HTR-8/SVneo (cell line): ENCODE measurements at places on chromosomes 12 and 14.

- no peak for DNase-seq
These were observed 225.0 kb upstream of the DDHD1 start for GRCh38 chr14:53378142-53378541.

- no peak for DNase-seq
These were observed 113.4 kb upstream of the RESF1 start for GRCh38 chr12:31845613-31846322.

- no peak for DNase-seq
These were observed 38.9 kb downstream of the FOXN3 start for GRCh38 chr14:89378119-89378518.

- peak; percentile 32 for DNase-seq
These were observed 1044.3 kb downstream of the FLRT2 start for GRCh38 chr14:86574051-86574777.

DNA sequence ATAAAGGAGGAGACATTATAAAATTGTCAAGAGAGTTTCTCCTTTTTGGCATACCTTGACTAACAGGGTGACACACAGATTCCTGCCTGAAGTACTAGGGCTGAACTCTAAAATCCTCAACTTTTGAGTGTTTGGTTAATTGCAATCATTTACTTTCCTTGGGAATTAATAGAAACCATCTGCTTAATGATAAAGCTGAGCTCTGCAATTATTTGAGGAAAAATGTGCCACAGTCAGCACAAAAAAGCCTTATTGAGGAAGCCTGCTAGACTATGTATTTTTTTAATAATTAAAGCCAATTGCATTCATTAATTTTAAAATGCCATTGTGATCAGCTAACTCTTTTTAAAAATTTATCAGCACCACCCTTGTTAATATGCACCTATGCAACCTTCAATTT lies 38.7 kb downstream of the PRICKLE1 start:
- no peak for DNase-seq

GRCh38 chr12:103247531-103247930 lies 248.2 kb downstream of the C12orf42 start:
- no peak for DNase-seq

DNA sequence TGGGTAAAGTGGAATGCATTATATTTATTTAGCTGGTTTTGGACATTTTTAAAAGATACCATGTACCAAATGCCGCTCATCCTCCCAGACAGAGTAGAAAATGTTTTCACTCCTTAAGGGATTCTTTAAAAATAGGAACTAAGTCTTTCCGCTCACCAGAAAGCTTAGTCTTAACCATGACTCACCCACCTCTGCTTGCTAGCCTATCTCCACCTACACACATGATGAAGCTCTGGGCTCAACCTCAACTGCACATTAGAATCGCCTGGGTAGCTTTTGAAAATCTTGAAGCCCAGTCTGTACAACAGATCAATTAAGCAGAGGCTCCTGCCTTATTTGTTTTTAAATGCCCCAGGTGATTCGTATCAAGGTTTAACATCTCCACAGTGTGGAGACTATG lies 260.5 kb downstream of the NEDD1 start:
- no peak for DNase-seq

DNA sequence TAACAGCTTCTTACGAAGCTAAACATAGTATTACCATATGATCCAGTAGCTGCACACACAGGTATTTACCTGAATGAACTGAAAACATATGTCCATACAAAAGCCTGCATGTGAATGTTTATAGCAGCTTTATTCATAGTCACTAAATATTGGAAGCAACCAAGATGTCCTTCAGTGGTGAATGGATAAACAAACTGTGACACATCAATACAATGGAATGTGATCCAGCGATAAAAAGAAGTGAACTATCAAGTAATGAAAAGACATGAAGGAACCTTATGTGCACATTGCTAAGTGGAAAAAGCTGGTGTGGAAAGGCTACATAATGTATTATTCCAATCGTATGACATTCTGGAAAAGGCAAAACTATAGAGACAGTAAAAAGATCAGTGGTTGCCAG lies 38.1 kb upstream of the JDP2 start:
- no peak for DNase-seq

GRCh38 chr12:4909734-4910501 lies at the start of gene KCNA1:
KCNA1 (plus strand) TSS chr12:4909905; CDS start chr12:4911379, 1,474 bp downstream.
- no peak for DNase-seq

DNA sequence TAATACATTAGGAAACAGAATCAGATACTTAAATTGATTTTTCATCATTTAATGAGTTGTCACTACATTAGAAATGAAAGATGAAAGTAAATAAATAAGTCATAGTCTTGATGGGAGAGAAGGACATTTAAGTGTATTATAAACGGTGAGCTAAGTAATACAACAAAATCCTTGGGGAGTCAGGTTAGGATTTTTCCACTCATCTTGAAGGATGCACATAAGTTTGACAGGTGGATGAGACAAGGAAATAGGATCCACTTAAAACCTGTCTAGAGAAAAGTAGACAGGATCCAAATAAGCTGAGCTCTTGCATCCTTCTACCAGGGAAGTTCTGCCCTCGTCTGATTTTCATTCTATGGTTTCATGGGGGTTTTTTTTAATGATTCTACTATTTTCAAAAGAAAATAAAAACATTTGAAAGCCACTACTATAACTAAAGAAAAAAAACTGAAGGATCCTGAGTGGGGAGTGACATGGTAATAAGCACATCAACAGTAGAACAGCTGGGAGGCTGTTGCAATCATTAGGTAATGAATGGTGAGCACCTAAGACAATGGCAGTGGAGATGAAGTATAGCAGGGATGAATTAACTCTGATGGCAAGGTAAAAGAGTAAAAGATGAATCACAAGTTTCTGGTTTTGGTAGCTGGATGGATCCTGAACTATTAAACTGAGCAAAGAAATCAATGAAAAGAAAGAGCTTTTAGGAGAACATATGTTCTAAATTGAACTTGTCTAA lies 17.0 kb downstream of the CEP128 start:
- no peak for DNase-seq

- DNase-seq: no peak
These were observed 1.1 kb downstream of the RPS26 start for GRCh38 chr12:56042843-56043242.

- no peak for DNase-seq
These were observed at the start of gene SLC39A5 for GRCh38 chr12:56229916-56230431. SLC39A5 (plus strand) TSS chr12:56230051; CDS start chr12:56231275, 1,224 bp downstream.
